Activated effector memory CD4-positive, alpha-beta T cell treated with Interleukin-2 at 50 U/mL for 16 hours (primary cell): ENCODE measurements at places on chromosomes 5 and 9.

DNA sequence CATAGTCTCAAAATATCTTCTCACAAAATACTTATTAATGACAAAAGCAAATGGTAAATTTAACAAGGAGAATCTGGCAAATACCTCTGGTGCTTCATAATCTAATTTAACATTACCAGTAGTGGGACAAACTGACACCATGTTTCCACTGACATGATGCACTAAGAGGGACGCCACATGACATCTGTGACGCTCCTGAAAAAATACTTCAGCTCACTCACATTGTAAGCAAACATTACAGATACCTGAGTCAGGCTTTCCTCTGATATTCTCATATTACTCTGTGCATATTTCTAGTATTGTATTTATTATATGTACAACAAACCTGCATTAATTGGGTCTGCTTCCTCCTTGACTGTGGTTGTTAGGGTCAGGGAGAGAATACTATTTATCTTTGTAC is 56.7 kb upstream of the OSMR start:
- DNase-seq = no peak

DNA sequence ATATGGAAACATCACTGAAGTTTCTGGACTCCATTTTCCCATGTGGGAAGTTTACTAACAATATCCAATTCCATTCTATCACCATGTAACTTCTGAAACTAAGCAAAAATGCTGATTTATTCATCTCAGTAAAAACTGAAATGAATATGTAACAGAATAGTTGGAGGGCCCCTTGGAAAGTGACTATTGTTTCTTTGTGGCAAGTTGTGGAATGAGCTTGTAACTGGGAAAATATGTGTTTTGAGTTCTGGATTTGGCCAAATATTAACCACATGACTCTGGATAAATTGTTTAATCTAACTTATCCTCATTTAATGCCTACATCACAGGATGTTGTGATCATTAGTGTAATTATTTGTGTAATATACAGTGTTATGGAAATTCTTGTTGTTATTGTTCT is 619.3 kb downstream of the TLE4 start:
- DNase-seq = no peak

DNA sequence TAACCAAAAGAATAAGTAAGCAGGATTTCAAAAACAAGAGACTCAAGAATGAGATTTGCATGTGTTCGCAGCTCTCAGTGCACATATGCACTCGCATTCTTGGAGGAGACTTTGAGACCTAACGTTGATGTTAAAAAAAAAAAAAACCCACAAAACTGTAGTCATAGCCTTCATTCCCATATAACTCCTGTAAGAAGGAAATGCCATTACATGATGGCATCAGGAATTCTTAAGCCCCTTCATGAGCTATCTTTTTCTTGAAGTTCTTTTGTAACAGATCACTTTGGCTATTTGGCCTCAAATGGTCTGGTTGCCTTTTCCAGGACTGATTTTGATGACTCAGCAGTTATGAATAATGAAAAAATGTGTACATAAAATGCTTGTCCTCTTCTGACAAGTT is 113.8 kb downstream of the ALDH1A1 start:
- no peak for DNase-seq

DNA sequence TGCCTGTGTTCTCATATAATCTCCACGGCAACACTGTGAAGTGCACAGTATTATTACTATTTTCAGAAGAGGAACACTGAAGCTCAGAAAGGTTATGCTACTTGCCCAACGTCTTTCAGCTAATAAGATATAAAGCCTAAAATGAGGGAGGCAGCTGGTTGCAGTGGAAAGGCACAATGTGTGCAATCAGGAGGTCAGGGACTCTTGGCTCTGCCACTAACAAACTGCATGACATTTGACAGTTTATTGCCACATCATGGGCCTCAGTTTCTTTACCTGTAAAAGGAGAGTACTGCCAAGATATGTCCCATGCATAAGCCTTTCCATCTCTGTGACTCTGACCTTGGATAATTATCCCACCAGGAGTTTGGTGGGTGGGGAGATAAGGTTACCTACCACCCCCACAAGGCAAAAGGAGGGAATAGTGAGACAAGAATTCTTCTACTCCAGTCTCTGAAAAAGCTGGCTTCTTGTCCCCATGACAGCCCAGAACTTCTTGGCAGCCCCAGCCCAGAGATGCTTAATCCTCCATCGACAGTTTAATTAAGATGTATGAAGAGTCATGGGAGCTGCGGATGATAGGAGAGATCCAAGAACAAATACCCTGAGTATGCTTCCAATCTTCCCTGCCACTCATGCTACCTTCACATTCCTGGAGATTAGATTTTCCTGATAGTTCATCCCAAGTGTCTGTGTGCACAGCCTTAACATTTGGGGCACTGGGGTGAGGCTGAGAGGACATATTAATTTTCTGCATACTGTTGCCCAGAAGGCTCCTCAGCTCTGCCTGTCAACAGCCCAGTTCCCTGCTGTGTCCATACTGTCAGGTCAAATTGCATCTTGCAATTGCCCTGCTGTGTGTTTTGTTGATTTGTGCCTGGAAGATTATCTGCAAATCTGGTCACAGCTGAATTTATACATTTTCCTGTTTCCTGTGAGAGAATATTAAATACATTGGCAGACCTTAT is 271.2 kb downstream of the FAM114A2 start:
- DNase-seq = no peak

GRCh38 chr9:97388721-97389238 is 23.1 kb upstream of the TDRD7 start:
- no peak for DNase-seq

GRCh38 chr5:85049020-85049419 is 664.3 kb upstream of the EDIL3 start:
- no peak for DNase-seq

DNA sequence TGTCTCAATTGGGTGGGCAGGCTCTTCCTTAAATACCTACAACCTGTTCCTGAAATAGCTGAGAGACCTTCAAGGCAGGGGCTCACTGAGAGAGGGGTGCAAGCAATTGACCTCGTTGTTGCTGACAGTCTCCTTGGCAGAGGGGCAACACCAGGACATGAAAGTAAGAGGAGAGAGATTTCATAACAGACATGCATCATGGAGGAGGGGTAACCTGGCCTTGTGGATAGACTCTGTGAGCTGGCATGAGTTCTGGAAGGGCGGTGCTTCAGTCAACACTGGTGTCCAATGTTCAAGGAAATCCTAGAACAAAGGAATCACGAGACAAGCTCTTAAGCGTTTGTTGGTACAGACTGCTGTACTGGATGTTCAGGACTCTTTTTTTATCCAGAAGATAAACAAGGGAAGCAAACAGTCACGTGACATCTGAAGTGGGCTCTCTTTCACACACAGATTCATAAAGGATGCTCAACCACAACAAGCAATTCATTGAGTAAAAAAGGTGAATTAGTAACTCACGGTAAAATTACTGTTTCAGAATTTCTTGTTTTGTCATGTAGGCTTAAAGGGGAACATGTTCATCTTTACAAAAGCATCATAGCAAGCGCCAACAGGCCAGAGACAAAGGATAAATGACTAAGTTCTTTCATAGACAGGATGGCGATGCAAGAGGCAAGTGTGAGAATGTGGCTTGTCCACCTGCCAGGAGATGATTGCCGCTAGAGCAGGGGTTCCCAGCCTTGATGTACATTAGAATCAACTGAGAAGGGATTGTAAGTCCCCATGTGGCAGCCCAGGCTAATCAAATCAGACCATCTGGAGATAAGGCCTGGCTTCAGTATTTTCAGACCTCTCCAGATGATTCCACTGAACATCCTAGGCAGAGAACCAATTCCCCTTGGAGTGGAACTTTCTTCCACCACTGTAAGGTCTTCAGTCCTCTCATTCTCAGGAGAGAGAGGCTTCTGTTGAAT is 20.7 kb downstream of the ANKRA2 start:
- DNase-seq = no peak

GRCh38 chr5:65611524-65611923 is 12.6 kb downstream of the TRIM23 start:
- no peak for DNase-seq

- no peak for DNase-seq
Measured at GRCh38 chr5:93519740-93520139, 61.3 kb downstream of the NR2F1-AS1 start.

DNA sequence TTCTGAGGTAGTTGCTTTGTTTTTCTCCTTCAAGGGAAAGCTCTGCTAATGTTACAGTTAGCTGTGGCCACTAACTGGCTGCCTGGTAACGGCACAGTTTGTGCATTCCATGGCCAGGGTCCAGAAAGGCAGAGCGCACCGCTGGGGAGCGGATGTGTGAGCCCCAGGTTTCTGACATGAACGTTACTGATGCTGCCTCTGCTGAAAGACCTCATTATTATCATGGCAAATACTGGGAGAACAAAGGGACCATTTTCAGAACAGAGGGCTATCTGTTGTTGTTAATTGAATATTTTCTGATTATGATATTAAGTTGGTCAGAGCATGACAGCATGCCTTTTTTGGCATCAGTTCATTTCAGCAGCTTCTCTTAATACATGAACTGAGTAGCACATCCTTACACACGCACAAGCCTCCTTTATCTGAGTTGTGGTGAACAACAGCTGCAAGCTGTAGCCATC is 134.1 kb downstream of the NUDT12 start:
- no peak for DNase-seq

GRCh38 chr5:107876906-107877305 is 206.2 kb upstream of the EFNA5 start:
- DNase-seq = no peak

GRCh38 chr5:77356740-77357139 is 135.4 kb downstream of the WDR41 start:
- DNase-seq = no peak

DNA sequence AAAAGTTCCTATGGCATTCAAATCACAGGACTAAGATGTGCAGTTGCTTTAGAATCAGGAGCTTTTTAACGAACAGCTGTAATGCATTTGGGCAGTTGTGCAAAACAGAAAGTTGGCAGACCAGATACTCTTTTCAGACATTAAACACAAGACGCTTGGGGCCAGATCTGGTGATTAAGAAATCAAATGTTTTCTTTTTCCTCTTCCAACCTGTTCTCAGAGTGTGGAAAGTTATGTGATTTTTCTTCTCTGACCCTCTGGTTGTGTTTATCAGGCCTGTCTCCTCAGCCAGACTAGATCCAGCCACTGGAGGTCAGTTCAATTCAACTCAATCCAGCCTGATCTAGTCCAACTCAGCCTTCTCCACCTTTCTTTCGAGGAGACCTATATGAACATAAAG is 298.5 kb upstream of the PCSK5 start:
- DNase-seq = no peak
